ENCODE measurements at places on chromosomes 16 and 17.

GRCh38 chr17:9181640-9182039 is 160.3 kb downstream of the NTN1 start:
- no peak overlapping the region for H3K27ac ChIP-seq
- H3K4me1 ChIP-seq = peaks cover 2% of the 10 kb centered on the region
- no peaks in the 10 kb centered on the region for H3K27me3 ChIP-seq
- no peak overlapping the region for H3K4me3 ChIP-seq

- H3K4me3 ChIP-seq = no peak overlapping the region
- H3K27me3 ChIP-seq = no peaks in the 10 kb centered on the region
Measured at GRCh38 chr16:18979936-18980335, 3.8 kb upstream of the TMC7 start.

DNA sequence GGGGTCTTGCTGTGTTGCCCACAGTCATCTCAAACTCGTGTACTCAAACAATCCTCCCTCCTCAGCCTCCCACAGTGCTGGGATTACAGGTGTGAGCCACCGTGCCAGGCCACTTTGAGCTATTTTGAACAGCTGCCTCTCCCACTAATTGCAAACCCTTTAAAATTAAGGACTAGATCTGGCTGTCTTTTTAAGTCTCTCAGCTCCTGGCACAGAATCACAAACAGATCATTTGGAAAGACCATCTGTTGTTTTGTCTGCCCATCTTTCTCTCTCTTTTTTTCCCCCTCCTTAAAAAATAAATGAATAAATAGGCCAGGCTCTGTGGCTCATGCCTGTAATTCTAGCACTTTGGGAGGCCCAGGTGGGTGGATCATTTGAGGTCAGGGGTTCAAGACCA is 10.9 kb upstream of the STAT3 start:
- peaks cover 5% of the 10 kb centered on the region for H3K4me1 ChIP-seq
- no peak for DNase-seq
- H3K27ac ChIP-seq = no peak overlapping the region
- no peaks in the 10 kb centered on the region for H3K27me3 ChIP-seq

- no peak overlapping the region for H3K4me3 ChIP-seq
- no peaks in the 10 kb centered on the region for H3K4me1 ChIP-seq
- DNase-seq = no peak
- H3K36me3 ChIP-seq = peaks cover 3% of the 10 kb centered on the region
Measured at GRCh38 chr17:28735242-28735722, 6.7 kb downstream of the NEK8 start.

GRCh38 chr16:11977376-11978041 is 975 bp downstream of the SNX29 start:
- H3K4me1 ChIP-seq = no peaks in the 10 kb centered on the region
- H3K4me3 ChIP-seq = peak overlapping the region; percentile 83
- DNase-seq = no peak
- H3K27ac ChIP-seq = no peak overlapping the region
- H3K27me3 ChIP-seq = no peaks in the 10 kb centered on the region
- no peaks in the 10 kb centered on the region for H3K36me3 ChIP-seq

GRCh38 chr16:4056161-4057105 is 59.8 kb downstream of the ADCY9 start:
- H3K27ac ChIP-seq = no peak overlapping the region
- no peak for DNase-seq
- no peaks in the 10 kb centered on the region for H3K27me3 ChIP-seq
- H3K4me3 ChIP-seq = no peak overlapping the region
- H3K36me3 ChIP-seq = no peaks in the 10 kb centered on the region
- no peaks in the 10 kb centered on the region for H3K4me1 ChIP-seq

GRCh38 chr17:9408381-9408780 is 167.2 kb downstream of the STX8 start:
- no peak overlapping the region for H3K4me3 ChIP-seq
- H3K27me3 ChIP-seq = no peaks in the 10 kb centered on the region
- no peak overlapping the region for H3K27ac ChIP-seq
- no peaks in the 10 kb centered on the region for H3K4me1 ChIP-seq
- DNase-seq = no peak

GRCh38 chr17:72305472-72305871 is 184.7 kb downstream of the SOX9 start:
- no peak overlapping the region for H3K27ac ChIP-seq
- H3K4me3 ChIP-seq = no peak overlapping the region
- no peaks in the 10 kb centered on the region for H3K36me3 ChIP-seq
- 0 out of 2 replicates have a peak, but pooled peaks cover 1% of the 10 kb centered on the region for H3K4me1 ChIP-seq
- no peaks in the 10 kb centered on the region for H3K27me3 ChIP-seq

GRCh38 chr17:72580321-72581127 is 459.7 kb downstream of the SOX9 start:
- no peaks in the 10 kb centered on the region for H3K36me3 ChIP-seq
- no peaks in the 10 kb centered on the region for H3K27me3 ChIP-seq
- H3K4me3 ChIP-seq = no peak overlapping the region
- no peak for DNase-seq
- peaks cover 7% of the 10 kb centered on the region for H3K4me1 ChIP-seq

- peaks cover 3% of the 10 kb centered on the region for H3K27me3 ChIP-seq
- peak; percentile 89 for DNase-seq
- H3K36me3 ChIP-seq = no peaks in the 10 kb centered on the region
- H3K27ac ChIP-seq = no peak overlapping the region
- peaks cover 11% of the 10 kb centered on the region for H3K4me1 ChIP-seq
Measured at GRCh38 chr16:56193951-56194726, 2.9 kb downstream of the GNAO1 start.

DNA sequence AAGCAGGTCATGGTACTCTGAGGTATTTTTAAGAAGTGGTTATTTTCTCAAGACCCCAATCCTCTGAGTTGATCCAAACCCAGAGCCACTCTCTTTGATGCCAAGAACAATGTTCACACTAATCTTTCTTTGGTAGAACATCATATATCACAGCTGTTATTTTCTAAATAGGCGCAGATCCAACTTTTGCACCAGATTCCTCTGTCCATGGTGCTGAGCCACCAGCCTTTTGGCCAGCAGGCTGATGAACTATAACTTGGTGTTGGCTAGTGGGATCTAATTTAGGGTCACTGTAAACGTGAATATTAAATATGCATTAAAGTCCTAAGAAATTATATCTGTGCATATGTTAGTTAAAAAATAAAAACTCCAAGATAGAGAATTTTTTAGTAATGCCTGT is 7.0 kb upstream of the ZKSCAN2 start:
- H3K36me3 ChIP-seq = no peaks in the 10 kb centered on the region
- H3K27me3 ChIP-seq = no peaks in the 10 kb centered on the region
- no peaks in the 10 kb centered on the region for H3K4me1 ChIP-seq
- H3K4me3 ChIP-seq = no peak overlapping the region
- H3K27ac ChIP-seq = no peak overlapping the region

DNA sequence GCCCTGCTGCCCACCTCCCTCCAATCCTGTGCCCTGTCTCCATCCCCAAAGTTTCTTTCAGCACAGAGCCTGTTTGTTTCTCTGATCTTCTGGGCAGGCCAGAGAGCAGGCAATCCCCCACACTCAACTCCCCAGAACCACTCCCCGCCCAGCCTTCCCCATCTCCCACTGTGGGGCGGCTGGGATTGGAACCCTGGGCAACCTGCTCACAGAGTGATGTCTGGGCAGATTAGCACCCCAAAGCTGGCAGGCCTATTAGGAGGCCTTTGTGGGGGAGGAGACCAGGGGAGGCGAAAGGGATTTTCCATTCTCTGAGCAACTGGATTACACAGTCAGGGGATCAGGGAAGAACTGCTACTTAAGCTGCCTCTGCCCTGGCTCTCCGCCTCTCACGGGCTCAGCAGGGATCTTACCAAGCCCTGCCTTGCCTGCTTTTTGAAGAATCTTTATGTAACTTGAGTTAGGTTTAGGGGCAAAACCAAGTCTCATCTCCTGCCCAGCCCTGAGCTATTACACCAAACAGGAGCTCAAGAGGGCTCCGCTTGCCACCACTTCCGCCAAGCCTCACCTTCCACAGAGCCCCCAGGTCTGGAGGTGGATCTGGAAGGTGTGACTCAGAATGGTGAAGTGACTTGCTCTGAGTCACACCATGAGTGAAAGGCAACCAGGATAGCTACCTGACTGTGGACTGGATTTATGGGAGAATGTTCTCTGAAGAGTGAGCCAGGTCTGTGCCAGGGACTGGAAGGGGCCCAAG is 16.0 kb upstream of the LHX1 start:
- no peak overlapping the region for H3K27ac ChIP-seq
- no peaks in the 10 kb centered on the region for H3K36me3 ChIP-seq
- peaks cover 14% of the 10 kb centered on the region for H3K4me1 ChIP-seq
- DNase-seq = no peak
- H3K4me3 ChIP-seq = no peak overlapping the region

DNA sequence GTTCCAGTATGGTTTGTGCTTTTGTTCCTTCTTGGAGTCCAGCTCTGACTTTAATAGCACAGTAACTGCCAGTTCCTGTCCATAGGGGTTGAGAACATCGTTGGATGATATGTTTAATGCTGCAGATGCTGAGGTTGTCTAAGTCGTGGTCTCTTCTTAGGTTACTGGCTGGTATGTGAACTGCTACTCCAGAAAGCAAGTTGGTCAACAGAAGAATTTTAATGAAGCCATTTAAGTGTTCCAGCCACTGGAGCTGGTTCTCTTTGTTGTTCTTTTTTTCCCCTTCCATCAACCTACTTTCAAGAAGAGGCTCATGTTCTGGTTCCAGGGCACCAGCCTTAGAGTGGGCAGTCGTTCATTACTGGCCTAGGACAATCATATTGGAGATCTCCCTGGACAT is 140.3 kb upstream of the TBX2 start:
- no peaks in the 10 kb centered on the region for H3K27me3 ChIP-seq
- H3K27ac ChIP-seq = no peak overlapping the region
- H3K4me3 ChIP-seq = no peak overlapping the region
- no peaks in the 10 kb centered on the region for H3K36me3 ChIP-seq
- DNase-seq = no peak

DNA sequence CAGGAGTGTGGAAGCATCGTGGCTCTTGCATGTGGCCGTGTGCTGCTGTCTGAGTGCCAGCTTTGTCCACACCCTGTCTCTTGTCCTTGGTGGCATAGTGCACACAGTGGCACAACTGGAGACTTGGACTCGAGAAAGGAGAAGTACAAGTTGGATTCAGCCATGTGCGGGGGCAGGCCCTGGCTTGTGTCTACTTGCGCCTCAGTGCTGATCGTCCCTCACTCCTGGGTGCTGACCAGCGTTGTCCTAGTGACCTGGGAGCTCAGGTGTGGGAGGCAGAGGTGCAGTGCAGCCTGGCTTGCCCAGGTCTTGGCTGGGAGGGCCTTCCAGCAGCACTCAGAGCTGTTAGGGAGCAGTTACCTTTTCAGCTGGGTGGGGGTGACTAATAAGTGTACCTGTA is 20.6 kb downstream of the MPRIP start:
- H3K4me1 ChIP-seq = no peaks in the 10 kb centered on the region
- DNase-seq = no peak
- no peaks in the 10 kb centered on the region for H3K36me3 ChIP-seq
- H3K27ac ChIP-seq = no peak overlapping the region
- no peak overlapping the region for H3K4me3 ChIP-seq
- H3K27me3 ChIP-seq = no peaks in the 10 kb centered on the region

DNA sequence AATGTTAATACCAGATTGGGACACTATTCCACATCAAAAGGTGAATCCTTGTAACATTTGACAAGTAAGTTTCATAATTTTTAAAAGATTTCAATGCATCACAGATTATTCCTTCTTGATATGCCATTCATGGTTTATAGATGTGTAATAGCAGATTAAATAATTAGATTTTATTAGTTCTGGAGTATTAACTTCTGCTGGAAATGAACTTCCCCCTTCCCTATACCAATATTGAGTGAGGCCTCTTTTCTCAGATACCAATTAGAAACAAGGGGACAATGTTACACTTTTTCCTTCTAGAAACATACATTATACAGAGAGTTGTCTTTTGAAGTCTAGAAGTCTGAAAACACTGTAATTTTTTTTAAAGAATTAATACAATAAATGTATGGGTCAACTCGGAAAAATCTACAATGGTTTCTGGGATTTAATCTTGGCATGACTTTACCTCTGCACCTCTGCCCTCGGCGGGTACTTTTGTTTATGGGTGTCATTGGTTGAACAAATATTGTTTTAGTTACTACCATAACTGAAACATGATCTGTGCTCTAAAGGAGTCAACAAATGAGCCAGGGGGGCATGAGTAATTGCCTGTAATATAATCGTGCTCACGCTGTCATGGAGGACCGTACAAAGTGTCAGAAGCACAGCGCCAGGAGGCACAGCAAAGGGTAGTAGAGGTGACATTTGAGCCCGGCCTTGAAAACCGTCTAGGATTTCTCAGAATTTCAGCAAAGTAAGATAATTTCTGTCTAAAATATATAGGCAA is 8.2 kb downstream of the LRRC37B start:
- no peak overlapping the region for H3K27ac ChIP-seq
- H3K4me1 ChIP-seq = no peaks in the 10 kb centered on the region
- peaks cover 2% of the 10 kb centered on the region for H3K36me3 ChIP-seq
- no peaks in the 10 kb centered on the region for H3K27me3 ChIP-seq
- no peak for DNase-seq
- H3K4me3 ChIP-seq = no peak overlapping the region

DNA sequence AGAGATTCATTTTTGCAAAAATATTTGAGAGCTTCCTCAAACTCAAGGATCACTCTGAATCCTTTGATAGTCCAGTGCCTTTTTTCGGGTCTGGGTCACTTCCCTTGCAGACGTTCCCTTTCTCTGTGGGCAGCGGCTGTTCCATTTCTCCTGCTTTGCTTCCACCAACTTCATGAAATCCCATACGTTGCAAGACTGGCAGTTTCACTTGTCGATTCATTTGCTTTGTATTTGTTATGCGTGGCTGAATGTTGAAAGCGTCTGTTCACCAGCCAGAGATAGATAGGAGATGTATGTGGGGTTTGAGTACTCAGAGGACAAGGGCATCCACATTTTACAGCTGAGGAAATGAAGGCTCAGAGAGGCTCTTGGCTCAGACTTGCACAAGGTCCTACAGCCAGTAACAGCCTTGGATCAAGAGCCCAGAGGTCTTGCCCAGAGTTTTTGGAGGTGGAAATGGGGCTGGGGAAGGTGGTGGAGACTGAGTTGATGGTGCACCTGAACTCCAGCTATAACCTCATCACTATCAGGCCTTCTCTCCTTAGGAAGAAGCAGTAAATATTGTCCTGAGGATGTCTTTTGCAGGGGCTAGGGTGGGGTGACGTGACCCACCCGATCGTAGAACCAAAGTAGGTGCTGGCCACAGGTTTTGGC is 1.3 kb upstream of the CCDC102A start:
- no peaks in the 10 kb centered on the region for H3K27me3 ChIP-seq
- H3K4me1 ChIP-seq = peaks cover 8% of the 10 kb centered on the region
- H3K36me3 ChIP-seq = no peaks in the 10 kb centered on the region

DNA sequence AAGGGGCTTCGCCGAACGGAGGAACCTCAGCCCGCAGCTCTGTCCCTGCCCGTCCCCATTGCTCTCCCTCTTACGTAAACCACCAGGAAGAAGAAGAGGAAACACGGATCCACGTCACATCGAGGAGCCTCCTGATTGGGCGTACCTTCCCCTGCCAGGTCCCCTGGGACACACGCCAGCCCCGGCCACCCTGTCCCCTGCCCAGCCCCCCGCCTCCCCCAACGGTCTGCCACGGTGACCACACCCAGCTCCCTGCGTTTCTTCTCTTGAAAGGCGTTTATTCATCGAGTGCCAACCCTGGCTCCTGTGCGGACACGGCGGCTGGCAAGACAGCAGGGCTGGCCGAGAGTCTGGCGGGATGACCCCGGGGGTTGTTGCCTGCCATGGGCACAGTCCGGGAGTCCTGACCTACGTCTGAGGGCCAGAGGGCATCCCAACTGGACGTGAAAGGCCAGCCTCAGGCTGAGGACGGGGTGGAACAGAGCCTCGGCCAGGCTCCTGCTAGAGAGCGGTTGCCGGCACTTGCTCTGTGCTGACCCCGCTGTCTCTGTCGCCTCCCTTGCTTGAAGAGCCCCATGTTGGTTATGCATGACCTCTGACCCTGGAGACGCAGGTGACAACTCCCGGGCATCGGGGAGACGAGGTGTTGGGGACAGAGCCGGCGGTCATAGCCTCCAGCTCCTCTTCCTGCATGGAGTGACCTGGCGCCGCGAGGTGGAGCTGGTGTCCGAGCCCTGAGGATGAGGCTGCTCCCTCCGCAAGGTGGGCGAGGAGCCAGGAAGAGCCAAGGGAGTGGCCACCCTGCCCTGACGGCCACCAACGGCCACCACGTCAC is 40.5 kb upstream of the ACSF3 start:
- H3K27ac ChIP-seq = no peak overlapping the region
- no peak overlapping the region for H3K4me3 ChIP-seq

Measured in iPS DF 6.9 (cell line).